ENCODE measurements at places on chromosomes 7 and 10.

DNA sequence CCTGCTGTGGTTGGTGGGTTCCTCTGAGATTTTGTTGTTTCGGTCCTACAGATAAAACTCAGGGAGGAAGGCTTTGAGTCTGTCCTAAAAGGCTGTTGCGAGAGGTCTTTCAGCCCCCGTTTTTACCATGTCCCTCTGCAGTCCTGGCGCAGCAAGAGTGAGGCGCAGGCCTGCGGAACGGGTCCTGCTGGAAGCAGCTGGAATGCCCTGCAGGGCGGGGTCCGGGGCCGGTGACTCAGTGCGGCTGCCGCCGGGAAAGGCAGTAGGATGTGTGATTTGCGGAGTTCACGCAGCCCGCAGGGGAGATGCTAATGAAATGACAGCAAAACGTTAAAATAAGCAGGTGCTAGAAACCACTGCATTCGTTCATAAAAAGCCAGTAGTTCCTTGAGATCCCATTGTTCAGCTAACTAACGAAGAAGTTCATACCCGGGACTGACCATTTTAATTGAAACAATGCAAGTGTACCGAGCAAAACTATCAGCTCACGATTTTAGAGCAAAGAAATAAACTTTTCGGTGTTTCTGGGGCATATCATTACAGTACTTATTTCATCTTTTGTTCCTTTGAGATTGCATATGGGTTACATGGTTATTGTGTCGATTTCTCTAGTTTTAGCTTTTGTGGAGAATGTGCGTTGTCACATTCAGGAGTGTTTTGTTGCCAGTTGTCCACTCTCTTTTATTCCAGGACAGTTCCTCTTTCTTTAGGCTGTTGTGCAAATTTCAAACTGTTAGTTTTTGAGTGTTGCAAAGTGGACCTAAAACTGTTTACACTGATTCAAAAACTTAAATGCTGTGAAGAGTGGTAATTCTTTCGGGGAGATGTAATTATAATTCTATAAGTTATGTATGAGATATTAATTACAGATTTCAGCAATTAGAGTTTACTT is 783 bp downstream of the ANLN start:
- peak; percentile 79 for DNase-seq

DNA sequence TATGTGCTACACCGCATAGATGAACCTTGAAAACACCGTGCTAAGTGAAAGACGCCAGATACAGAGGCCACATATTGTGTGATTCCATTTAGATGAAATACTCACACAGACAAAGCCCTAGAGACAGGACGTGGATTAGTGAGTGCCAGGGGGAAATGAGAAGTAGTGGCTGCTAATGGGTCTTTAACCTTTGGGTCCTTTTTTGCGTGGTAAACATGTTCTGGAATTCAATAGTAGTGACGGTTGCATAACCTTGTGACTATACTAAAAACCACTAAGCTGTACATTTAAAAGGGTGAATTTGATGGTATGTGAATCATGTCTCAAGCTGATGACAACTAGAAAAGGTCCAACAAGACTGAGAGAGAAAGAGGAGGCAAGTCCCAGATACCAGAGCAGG is 15.6 kb downstream of the SMKR1 start:
- no peak for DNase-seq

DNA sequence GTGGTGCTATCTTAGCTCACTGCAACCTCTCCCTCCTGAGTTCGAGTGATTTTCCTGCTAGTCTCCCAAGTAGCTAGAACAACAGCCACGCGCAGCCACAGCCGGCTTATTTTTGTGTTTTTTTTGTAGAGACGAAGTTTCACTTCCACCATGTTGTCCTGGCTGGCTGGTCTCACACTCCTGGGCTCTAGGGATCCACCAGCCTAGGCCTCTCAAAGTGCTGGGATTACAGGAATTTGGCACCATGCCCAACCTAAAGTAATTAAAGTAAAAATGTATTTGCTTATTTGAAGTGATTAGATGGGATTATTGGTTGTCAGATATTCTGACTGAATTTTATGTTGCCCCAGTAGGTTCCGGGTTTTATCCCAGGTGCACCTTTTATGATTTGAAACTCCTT is 22.7 kb downstream of the LUC7L2 start:
- no peak for DNase-seq

DNA sequence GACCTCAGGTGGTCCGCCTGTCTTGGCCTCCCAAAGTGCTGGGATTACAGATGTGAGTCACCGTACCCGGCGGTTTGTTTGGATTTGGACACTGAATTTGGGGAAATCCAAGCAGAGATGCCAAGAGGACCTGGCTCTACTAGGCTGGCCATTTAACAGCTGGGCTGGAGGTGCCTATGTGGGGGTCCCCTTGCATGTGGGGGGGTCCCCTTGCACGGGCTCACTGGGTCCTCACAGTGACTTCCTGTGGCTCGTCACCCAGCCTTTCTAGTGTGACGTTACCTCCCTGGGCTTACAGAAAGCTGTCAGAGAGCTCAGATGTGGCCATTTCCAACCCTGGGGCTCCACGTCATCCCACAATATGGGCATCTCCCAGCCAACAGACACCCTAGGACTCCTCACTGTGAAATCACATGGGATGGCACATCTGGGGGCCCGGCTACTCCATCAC is 49.3 kb upstream of the GNA12 start:
- peak; percentile 53 for DNase-seq

GRCh38 chr10:58943256-58943890 is 233.1 kb upstream of the PHYHIPL start:
- DNase-seq = no peak

DNA sequence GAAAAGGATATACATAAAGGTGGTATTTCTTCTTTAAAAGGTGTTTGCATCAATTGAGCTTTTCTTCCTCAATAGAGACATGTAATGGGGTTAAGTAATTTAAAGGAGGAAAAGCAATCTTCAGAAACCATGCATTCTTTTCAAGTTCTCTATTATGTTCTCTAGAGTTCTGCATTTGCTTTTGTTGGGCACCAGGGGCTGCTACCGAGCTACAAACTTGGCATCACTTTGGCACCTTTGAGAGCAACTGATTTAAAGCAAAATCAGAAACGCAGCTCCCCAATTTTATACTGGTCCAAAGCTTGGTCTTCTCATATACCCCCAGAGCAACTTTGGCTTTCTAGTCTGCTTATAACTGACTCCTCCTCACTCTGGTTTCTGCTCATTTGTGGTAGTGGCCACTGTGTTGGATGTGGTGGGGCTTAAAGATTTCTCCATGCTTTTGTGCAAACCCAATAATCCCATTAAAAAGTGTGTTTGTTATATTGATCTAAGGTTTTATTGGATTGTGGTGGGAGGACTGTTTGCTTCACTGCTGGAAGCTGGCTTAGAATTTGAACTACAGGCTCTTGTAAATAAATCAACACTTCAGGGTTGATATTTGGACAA is 712.1 kb downstream of the PHTF2 start:
- DNase-seq = peak; percentile 26

DNA sequence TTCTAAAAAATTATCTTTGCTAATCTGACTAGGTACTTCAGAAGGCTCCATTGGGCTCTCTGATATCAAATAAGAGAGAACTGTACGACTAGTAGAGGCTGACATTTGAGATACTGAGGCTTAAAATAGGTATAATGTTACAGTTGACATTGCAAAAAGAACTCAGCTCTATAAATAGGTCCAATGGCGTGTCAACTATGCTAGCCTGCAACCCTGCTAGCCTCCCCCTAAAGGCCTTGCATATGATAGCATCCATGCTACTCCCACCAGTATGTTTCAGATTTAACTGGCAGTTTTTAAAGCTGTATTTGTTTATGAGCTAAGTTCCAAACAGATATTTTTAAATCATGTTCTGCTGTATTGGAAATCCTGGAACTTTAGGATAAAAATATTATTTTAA is at the start of gene PPP1R3A:
Gene PPP1R3A, minus strand, starts transcription at position 64 of the 400 bp plus-strand sequence. Its CDS starts 13 bp downstream, at position 51.
- no peak for DNase-seq

GRCh38 chr7:57449904-57450303 is at the start of gene ZNF716:
TSS of gene ZNF716 (plus strand) at chr7:57450177. CDS start at chr7:57450289, 112 bp downstream.
- DNase-seq = no peak

GRCh38 chr10:11144626-11145494 is 127.2 kb downstream of the CELF2 start:
- DNase-seq = no peak

DNA sequence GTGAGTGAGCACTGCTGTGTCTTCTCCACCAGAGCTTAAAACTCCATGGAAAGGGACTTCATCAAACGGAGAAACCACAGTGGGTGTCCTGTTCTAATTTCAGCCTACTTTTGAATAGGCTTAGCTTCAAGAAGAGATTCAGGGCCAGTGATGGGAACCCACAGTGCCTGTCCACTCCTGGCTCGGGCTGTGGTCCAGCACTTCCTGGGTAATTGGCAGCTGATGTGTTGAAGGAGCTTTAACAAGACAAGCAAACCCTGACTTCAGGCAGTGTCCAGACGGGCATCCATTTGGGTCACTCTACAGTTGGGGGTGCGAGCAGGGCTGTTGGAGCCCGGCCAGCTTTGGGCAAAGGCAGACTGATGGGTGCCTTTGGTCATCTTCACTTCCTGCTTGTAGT is 14.5 kb downstream of the VWC2 start:
- no peak for DNase-seq

DNA sequence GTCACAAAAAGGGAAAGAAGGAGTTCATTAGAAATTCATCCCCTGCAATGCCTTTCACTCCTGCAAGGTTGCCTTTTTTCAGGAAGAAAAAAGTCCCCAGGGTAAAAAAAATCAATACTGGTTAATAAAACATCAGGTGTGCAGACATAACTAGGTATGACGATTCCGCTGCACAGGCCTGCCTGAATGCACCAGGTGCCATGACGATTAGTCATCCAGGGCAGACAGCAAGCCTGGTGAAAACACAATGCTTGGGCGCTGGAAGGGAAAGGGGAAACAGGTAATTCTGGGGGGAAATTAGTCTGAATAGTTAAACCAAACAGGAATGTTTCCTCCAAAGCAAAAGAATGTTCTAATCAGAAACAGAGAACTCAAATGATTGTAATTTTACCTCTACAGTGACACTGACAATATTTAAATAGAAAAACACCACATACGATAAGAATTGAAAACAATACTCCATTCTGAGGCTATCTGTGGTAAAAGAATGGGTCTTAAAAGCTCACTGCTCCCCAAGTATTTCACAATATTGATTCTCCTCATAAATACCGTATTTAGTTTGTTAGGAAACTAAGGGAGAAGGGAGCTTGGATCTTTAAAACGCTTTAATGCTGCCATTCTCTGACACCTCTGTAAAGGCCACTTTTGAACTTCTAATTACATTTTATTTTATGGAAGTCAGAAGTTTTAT is 45.2 kb downstream of the VPS41 start:
- no peak for DNase-seq

DNA sequence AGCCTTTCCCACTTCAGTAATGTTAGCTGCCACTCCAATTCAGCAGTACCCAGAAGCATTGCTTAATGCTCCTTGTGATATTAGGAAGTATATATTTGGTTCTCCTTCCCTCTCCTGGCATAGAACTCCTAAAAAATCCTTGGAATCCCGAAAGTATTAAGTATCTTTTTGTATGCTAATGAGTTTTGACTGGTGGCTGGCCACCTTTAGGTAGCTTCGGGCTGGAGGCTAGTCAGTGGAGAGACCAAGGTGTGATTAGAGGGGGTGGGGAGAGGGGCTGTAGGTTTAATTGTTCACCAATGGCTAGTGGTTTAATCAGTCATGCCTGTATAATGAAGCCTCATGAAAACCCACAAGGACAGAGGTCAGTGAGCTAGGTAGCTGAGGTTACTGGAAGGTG is 12.2 kb downstream of the COMTD1 start:
- no peak for DNase-seq

GRCh38 chr10:107232013-107232412 is 67.5 kb upstream of the SORCS1 start:
- DNase-seq = no peak

- no peak for DNase-seq
Observed at GRCh38 chr7:135789956-135790355, 41.3 kb upstream of the FAM180A start.

DNA sequence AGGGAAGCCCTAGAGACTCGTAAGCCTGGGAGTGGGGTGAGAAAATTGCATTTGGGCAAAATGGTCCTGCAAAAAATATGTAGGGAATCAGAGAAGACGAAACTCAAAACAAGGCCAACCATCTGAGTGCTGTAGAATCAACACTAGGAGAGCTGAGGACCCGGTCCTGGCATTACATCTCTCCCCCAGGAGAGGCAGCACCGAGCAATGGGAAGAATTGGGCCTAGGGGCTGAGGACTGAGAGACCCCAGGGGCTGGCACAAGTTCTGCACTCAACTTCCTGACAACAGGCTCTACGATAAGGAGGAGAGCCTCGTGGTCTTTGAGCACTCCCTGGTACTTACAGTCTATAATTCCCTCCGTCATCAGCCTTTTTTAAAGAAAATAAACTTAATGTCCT is 47.6 kb downstream of the BPGM start:
- no peak for DNase-seq

- no peak for DNase-seq
Observed at GRCh38 chr10:67936416-67936815, 52.0 kb downstream of the SIRT1 start.

DNA sequence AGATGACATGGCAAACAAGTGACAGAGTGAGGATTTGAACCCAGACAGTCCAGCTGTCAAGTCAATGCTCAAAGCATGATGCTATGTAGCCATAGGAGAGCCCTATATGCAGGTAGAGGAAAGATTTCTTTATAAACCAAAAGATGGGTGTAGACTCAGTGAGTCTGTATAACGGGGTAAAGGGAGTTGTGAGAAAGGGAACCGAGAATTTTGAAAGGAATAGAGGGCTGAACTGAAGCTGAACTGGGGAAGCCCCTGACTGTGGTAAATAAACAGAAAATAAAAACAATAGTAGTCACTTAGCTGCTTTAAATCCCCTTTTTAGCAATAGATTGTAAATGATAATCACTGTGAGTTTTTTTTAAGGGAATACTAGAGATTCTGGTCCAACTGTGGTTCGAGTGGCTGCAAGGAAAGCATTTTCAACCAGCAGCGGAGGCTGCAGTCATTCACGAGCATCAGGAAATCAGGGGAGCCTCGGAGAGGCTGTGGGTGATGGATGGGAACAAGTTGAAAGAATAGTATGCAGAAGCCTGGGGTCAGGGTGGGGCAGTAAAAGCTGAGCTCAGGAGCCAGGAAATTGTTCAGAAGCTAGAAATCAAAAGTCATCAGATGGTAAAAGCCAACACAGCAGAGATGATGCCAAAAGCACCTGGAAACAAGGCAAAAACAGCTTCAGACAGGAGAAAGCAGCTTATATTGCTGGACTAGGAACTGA is 393.5 kb downstream of the GFRA1 start:
- DNase-seq = no peak

- no peak for DNase-seq
Observed at GRCh38 chr7:137151041-137151689, 192.4 kb downstream of the PTN start.

- DNase-seq = no peak
Observed at GRCh38 chr10:33274096-33274785, 60.2 kb downstream of the NRP1 start.

DNA sequence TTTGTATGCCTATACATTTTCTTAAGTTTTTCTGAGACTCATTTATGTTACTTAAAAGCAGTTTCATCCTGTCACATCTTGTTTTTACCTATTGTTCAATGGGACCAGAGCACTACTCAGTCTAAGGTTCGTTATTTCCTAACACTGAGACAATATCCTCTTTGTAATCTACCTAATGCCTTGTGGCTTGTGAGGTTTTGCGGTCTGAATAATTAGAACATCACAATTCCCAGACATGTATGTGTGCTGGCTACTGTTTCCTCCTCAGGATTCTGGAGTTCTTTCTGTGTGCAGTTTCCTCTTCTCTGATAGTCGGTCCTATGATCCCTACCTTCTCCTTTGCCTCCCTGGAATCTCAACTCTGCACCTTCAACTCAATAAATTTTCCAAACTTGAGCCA is 620.2 kb downstream of the ANKRD7 start:
- DNase-seq = no peak
